Stimulated activated CD4-positive, alpha-beta T cell treated with anti-CD3 and anti-CD28 coated beads, Interleukin-4, amount 100 ng/mL, for 4 hours (primary cell): ENCODE measurements at places on chromosomes 5 and 9.

GRCh38 chr5:82351754-82352145, 73.6 kb upstream of the RPS23 start:
- no peak for DNase-seq

DNA sequence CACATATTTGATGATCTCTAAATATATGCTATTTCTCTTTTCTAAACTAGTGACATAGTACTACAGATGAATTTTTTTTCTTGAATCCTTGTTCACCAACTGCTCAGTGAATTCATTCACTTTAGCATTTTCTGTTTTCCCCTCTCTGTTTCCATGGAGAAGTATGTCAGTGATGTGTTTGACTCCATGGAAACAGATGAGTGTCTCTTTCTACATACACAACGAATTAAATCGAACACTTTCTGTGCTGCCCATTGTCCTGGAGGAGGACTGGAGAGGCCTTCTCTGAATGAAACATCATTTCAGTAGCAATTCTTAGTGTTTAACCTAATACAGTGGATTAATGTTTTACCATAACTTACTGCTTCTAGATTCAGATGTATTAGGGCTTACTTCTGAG, 9.5 kb downstream of the INVS start:
- no peak for DNase-seq

GRCh38 chr9:95098391-95098921, 219.1 kb downstream of the FANCC start:
- no peak for DNase-seq

GRCh38 chr5:180801596-180802324, 846 bp downstream of the MGAT1 start:
- DNase-seq = no peak

GRCh38 chr9:1875921-1876448, 139.2 kb upstream of the SMARCA2 start:
- peak; percentile 67 for DNase-seq

DNA sequence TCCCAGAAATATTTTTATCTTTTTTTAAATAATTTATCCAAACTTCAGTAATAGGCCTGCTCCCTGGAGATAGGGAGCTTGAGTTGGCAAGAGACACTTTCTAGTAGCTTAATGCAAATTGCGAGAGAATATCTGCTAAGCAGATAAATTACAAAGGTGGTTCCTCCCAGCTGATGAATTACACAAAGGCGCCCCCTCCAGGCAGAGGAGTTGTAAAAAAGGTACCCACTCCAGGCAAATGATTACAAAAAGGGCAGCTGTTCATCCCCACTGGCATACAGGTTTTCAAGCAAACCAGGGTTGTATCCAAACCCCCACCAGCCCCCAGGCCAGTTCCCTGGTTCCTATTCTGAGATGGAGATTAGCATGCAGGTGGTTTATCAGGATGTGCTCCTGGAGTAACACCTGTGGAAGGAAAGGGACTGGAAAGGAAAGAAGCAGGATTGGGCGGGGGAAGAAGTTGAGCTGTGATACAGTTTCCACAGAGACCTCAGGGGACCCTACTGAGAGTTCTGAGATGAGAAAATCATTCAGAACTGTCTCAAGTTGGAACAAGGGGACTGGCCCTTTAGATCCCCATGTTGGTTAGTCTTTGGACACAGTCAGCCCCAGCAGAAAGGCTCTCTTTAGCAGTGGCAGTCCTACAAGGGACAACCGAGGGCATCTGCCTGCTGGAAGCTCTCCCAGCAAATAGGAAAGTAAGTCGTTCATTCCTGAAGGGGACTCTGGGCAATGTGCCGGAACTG, 25.5 kb downstream of the ESM1 start:
- peak; percentile 5 for DNase-seq

- no peak for DNase-seq
Observed at GRCh38 chr9:98430535-98431292, 175.3 kb upstream of the TBC1D2 start.

DNA sequence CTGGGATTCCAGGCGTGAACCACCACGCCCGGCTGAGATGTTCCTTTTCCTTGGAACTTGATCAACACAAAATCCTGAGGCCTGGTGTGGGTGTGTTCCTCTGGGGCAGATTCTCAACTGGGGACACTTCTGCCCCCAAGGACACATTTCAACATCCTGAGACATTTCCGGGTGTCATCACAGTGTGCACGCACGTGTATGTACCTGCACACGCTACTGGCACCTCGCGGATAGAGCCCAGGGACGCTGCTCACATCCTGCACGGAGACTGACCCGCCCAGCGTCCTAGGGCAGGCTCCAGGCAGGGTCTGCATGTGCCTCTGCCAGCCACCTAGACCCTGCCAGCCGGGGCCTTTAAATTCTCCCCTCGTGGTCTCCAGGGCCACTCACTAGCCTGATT, 8.0 kb downstream of the SAPCD2 start:
- DNase-seq = no peak

- DNase-seq = no peak
Observed at GRCh38 chr9:4167079-4167671, 132.7 kb downstream of the GLIS3 start.

DNA sequence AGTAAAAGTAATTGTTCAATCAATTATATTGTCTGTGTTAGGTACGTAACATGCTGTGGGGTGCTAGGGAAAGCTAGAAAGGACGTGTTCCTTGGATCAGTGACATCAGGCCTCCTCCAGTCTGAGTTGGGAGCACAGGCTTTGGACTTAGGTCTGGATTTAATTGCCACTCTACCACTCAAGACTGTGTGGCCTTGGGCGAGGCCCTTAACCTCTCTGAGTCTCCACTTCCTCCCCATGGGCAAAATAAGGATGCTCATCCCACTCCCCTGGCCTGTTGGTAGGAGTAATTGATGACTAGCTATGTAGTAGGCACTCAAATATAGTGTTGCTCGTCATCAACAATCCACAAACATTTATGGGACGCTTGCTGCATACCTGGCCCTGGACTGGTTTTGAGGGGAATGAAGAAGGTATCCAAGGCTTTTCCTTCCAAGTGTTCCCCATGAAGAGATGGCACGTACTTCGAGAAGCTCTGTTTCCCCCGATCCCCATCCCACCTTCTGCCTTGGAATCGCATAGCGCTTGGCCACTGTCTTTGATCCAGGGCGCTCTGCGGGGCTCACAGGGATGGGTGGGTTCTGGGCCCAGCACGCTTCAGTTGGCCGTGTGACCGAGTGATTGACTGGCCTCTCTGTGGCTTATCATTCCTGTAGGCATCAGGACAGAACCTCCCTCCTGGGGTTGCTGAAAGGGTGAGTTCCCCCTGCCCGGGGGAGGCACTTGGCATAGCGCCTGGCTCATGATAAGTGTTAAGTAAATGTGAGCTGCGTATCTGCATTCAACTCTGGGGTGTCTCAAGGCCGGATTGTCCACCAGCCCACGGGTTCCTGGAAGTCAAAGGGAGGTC, 8.1 kb downstream of the FGF18 start:
- no peak for DNase-seq

DNA sequence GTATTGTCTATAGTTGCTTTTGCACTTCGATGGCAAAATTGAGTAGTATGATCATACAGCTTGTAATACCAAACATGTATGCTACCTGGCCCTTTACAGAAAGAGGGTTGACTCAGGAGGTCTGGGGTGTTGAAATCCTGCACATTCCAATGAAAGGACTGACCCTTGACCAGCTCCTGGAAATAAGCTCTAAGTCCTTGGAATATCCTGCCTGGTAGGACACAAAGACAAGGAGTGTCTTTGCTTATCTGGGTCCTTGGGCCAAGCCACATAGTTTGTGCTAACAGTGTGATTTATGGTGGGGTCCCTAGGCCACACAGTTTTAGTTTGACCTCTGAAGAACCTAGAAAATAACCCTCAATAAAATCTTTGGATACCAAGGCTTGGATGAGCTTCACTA, 89.3 kb upstream of the FTMT start:
- no peak for DNase-seq

GRCh38 chr9:15374310-15374709, 48.4 kb upstream of the SNAPC3 start:
- no peak for DNase-seq

DNA sequence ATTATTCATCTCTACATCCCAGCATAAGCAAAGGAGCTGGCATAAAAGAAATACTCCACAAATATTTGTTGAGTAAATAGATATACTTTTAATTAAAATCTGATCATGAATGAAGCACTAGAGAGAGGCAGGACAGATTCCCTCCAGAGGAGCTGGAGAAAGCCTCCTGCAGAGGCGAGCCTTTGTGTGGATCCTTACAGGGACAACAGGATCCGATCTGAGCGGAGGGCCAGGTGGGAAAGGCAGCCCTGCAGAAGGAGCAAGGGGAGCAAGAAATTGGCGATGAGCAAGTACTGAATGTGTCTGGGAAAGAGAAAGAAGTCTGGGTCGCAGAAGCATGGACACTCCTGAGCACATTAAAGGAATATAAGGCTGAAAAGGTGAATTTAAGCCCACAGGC, 69.4 kb downstream of the EBF1 start:
- no peak for DNase-seq

DNA sequence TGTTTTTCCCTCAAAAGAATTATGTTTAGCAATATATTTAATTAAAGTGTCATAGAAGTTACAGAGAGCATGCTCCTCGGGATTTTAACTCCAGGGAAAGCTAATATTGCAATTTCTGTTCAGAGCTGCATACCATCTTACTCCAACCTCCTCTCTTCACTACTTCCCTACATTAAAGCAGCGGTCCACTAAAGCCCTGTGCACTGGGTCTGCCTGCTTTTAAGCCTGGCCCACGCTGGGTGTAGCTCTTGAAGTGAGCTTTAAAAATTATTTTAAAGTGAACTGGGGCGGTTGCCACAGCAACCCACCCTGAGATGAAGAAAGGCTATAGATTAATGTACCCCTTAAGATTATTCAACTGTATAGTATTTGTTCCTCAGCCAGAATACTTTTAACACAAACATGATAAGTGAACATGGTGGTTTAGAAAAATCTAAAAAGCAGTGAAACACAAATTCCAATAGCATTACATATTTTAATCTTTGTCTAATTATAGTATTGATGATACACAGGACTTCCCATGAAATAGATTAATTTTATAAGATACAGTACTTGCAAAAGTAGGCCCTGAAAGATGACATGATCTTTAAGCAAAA, 3.9 kb upstream of the MEF2C start:
- DNase-seq = no peak

- DNase-seq = no peak
Observed at GRCh38 chr5:151670953-151671636, 15.6 kb downstream of the SPARC start.

- no peak for DNase-seq
Observed at GRCh38 chr5:132280371-132281240, 13.6 kb upstream of the SLC22A4 start.

GRCh38 chr5:101605700-101606099, 690.4 kb downstream of the SLCO4C1 start:
- no peak for DNase-seq

- no peak for DNase-seq
Observed at GRCh38 chr5:95704150-95704549, 21.4 kb upstream of the SPATA9 start.

GRCh38 chr5:159774476-159775031, 141.7 kb upstream of the ADRA1B start:
- no peak for DNase-seq

- no peak for DNase-seq
Observed at GRCh38 chr9:130333041-130333711, 67.6 kb downstream of the HMCN2 start.

DNA sequence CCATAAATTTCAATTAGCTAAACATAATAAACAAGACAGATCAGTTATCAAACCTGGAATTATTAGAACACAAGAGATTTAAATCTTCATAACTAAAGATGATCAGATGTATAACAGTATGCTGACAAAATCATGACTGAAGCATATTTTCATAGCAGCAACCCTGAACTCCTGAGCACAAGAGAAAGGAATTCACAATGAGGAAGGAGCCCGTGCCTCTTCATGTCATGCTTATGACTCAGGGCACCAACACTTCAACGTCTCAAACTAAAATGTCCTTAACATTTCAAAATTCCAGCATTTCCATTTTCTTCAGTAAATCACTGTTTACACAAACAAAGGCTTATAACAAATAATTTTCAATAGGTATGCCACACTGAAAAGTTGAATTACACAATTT, 6.7 kb downstream of the AP3B1 start:
- no peak for DNase-seq

GRCh38 chr9:125534971-125535701, 171.9 kb downstream of the MAPKAP1 start:
- DNase-seq = no peak

GRCh38 chr9:71509054-71509453, 259.3 kb downstream of the CEMIP2 start:
- no peak for DNase-seq

- DNase-seq = no peak
Observed at GRCh38 chr5:14457476-14457875, 124.1 kb upstream of the OTULINL start.

DNA sequence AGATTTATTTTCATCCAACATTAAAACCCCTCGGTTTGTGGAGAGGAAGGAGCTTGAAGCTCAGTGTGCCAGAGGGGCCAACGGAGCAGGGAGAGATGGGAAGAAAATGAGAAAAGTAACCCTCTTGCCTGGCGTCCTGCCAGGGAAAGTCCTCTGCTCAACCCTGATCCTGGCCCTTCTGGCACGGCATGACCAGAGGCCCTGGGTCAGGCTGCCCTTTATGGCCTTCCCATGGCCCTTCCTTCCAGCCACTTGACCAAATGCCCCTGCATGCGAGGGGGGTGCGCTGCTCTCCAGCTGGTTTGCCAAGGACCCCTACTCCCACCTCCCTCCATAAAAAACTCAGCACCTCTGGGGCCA, 43.8 kb downstream of the SPRY4 start:
- DNase-seq = no peak

DNA sequence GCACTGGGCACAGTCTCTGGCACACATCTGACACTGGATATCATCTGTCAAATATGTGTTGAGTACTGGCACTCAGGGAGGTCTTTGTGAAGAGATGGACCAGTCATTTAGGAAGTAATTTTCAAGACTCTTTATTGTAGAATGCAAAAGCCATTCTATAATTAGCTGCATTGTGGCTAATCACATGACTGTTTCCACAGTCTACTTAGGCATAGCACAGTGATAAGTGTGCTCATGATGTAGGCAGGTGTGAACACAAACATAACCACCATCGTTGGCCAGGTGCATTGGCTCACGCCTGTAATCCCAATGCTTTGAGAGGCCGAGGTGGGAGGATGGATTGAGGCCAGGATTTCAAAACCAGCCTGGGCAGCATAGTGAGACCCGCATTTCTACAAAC, 62.2 kb downstream of the CFAP77 start:
- no peak for DNase-seq

DNA sequence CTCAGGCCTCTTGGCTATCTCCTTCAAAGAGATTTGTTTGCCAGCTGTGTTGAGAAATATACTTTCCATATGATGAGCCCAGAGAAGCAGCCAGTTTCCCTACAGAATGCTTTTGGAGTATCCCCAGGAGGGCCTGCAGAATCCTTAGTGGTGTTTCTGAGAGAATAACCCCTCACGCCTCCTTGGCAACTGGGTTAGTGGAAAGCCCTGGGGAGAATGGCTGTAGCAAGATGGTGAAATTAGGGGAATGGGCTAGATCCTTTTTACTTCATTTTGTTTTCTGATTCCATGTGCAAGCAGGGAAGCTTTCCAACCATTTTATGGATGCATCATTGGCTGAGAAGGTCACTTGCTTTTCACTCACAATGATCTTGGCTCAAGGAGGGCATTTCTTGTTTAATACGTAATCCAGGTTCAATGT, 364.6 kb downstream of the DMRT2 start:
- no peak for DNase-seq

GRCh38 chr5:10556289-10556807, 7.5 kb upstream of the ANKRD33B start:
- DNase-seq = no peak
